ENCODE measurements at places on chromosomes 3 and 15. TPM values are rescaled to one million over a fixed set of nuclear protein-coding genes. Genes with fewer than 3 reads are reported as not detected.

DNA sequence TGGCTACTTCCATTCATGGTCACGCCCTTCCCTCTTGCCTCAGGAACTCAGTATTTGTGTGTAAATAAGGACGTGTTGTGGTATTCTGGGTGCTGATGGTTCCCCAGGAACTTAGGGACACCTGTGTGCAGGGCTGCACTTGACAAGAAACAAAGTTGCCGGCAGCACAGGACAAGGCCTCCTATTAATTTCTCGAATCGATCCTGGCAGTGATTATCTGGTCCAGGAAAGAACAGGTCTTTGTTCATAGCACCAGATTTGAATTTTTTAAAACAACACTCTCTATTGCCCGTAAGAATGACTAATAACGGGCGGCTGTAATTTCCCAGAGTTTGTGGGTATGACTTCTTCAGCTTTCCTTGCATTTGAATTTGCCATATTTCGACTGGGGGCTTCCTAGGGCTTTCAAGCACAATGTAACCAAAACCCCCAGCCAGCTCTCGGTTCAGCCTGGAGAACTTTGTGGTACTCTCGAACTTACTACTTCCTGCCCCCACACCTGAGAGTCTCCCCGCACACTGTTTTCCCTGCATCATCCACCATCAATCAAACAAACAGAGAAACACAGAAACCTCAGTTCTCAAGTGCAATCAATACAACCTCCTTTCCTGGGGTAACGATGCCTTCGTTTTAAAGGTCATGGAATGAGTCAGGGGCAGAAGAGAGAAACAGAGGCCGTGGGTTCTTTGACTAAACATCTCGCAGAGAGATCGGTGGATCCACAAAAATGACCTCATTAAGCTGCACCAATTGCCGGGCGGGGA is 241.7 kb upstream of the ICE2 start:
- H3K4me1 ChIP-seq: peaks cover 26% of the 10 kb centered on the region
- H3K4me3 ChIP-seq: no peak overlapping the region
- DNase-seq: no peak
- H3K27me3 ChIP-seq: no peaks in the 10 kb centered on the region

GRCh38 chr15:61034678-61035291 is 194.3 kb downstream of the RORA start:
- no peak overlapping the region for H3K27ac ChIP-seq
- no peaks in the 10 kb centered on the region for H3K4me1 ChIP-seq
- H3K27me3 ChIP-seq: no peaks in the 10 kb centered on the region
- H3K4me3 ChIP-seq: no peak overlapping the region
- H3K36me3 ChIP-seq: no peaks in the 10 kb centered on the region

Gene PIGBOS1
- total RNA-seq: 6.0 TPM

DNA sequence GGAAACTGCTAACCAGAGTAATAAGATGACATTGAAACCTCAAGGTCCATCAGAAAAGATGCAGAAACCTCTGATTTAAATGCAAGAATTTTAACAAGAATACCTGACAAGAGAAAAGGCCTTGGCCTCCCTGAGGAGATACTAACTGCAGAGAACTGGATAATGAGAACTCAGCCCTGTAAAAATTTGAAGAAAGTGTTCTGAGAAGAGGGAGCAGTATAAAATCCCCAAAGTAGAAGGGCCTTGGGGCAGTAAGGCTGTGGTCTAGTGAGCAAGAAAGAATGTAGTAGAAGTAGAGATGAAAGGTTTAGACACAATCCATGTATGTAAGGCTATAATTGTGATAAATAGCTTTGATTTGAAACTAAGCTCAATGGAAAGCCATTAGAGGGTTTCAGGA is 394.1 kb downstream of the ZBBX start:
- no peaks in the 10 kb centered on the region for H3K27me3 ChIP-seq
- no peaks in the 10 kb centered on the region for H3K36me3 ChIP-seq
- H3K4me1 ChIP-seq: no peaks in the 10 kb centered on the region

Gene LRRN1
- 0.15 TPM for total RNA-seq

Gene SLITRK3
- 10.5 TPM for total RNA-seq

GRCh38 chr15:77019521-77020331 is 24.8 kb downstream of the PSTPIP1 start:
- H3K36me3 ChIP-seq: no peaks in the 10 kb centered on the region
- H3K4me1 ChIP-seq: no peaks in the 10 kb centered on the region
- DNase-seq: peak; percentile 32
- H3K27ac ChIP-seq: no peak overlapping the region
